ENCODE measurements at places on chromosomes 3 and 15.

DNA sequence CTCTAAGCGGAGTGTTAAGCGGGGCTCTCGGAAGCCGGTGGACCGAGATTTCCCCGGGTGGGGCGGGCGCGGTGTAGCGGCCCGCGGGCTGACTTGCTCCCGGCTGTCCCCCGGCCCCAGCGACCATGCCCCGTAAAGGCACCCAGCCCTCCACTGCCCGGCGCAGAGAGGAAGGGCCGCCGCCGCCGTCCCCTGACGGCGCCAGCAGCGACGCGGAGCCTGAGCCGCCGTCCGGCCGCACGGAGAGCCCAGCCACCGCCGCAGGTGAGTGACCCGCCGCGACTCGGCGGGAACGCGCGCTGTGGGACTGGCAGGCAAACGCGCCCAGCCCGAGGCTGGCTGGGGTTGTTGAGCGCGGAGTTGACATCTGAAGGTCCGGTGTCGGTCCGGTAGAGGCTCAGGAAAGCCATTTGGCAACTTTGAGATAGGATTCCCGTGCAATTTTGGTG is 1.3 kb downstream of the SMC4 start:
- no peak for DNase-seq

DNA sequence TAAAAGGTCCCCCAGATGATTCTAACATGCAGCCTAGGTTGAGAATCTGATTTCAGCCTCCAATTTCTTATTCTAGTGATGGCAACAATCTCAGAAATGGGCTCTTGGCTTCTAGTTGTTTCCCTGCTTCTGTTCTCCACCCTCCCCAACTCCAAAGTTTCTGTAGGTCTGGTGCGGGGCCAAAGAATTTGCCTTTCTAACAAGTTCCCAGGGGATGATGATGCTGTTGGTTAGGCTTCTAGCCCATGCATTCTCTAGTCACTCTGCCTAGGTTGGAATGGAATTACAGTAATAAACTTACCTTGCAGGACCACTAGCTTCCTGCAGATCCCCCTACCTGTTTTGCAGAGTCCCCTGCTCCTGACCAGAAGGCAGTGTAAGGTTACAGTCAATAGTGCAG is 103.2 kb upstream of the PPP2R3A start:
- DNase-seq = no peak

DNA sequence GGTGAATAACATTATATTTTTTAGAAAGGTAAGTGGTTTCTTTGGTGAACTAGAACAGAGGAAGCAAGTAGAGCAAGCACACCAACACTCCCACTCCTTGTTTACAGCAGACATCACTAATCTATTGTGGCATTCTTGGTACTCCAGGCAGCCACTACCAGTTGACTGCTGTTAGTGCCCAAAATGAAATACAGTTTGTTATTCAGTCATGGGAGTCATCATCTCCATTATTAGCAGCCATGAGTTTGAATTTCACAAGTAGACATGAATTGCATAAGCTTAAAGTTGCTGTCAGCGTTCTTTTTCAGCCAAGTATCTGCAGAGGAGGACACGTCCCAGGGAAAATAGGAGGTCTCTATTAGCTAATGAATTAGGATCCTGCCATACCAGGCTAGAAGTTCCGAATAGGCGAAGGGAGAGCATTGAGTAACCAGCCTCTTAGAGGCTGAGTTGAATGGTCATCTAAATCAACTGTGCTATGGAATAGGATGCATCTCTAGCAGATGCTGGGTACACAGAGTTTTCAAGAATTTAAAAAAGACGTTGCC is 252.7 kb upstream of the ICE2 start:
- no peak for DNase-seq

GRCh38 chr15:85934691-85935090 is 140.0 kb upstream of the KLHL25 start:
- DNase-seq = no peak

DNA sequence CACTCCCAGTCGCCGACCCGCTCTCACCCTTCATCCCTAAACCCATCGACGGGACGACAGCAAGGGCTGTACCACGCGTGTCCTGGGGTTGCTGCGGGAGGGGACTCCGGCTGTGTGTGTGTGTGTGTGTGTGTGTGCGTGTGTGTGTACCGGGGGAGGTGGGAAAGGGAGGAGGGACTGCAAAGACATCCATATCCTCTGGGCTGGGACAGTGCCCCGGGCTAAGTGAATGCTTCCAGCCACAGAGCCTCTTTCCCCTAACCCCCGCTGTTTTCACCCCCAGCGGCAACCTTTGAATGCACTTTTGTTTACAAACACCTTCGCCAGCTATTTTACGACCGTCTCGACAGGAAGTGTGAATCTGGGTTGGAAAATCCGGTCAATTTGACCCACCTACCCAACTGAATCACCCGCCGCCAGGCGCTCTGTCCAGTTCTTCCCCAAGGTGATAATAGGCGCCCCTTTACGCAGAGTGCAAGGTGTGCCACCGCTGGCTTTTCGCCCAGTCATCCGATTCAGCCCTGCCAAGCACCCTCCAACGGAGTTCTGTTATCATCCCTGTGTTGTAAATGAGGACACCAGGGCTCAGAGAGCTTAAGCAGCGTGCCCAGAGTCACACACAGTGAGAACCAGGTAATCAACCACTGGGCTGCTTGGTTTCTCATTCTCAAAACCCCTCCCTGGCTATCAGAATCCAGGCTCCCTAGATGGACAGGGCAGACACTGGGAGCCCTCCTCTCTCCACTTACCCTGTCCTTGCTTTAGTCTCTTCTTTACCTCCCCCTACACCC is 739 bp upstream of the AMOTL2 start:
- no peak for DNase-seq

DNA sequence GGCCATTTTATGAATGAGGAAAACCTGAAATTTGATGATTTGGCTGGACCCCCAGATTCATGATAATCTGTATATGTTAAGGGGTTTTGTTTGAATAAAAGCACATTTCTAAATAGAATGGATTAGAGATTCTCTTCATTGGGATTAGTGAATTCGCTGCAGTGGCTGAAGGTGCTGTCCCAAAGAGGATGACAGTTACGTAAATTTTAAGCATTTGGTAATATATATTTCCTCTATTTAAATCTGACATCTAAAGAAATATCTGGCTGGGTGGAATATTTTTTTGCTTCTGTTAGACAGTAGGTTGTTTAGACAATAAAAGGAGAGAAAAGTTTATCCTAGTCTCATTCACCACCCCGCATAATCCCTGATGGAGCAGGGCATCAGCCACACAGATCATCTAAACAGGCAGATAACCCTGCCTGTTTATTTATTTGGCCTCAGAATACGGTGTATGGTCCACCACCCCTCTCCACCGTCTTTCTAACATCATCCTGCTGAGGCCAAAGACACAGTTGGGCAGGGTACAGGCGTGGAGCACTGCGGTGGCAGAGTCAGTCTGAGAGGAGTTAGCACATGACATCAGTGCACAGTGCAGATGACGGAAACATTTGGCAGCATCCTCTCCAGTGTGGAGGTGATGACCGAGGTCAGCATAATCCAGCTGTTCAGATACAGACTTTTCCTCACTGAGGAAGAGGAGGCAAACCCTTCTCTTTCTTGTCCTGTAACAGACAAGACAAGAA is 20.4 kb upstream of the NFKBIZ start:
- no peak for DNase-seq

DNA sequence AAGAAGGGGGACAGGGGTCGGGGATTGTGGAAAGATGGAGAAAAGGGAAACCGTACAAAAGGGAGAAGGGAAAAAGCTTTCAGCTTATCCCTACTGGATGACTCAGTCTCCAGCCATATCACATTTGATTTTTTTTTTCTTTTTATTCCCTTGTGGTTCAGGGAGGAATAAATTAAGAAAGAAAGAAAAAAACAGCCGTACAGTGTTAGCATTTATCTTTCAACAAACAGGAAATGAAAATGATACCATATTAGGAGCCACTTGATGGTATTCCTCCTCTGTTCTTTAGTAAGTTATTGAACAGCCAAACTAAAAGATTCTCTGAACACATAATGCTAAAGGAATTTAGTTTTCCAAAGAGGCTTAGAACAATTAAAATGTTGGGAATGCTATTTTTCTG is 594.4 kb downstream of the FOXP1 start:
- no peak for DNase-seq

Measured in brain (organoid and tissue), 16 donors.